ENCODE measurements at places on chromosomes 16 and 17.

DNA sequence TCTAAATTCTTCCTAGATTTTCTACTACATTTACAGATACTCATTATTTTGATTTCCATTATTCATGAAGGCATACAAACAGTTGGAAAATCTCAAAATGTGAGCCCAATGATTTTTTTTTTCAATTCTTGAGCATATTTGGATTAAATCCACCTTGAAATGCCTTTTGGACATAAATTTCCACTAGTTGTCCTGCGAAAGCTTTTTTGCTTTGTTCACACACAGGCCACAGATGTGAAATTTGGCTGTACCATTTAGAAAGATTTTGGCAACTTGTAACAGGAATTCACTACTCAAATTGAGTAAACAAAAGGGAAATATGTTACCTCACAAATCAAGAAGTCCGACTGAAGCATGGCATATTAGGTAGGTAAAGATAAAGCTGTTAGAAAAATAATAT lies 1631.0 kb downstream of the CDH8 start:
- no peak for DNase-seq

- no peak for DNase-seq
Measured at GRCh38 chr17:77327566-77328464, 187.0 kb downstream of the SEC14L1 start.

DNA sequence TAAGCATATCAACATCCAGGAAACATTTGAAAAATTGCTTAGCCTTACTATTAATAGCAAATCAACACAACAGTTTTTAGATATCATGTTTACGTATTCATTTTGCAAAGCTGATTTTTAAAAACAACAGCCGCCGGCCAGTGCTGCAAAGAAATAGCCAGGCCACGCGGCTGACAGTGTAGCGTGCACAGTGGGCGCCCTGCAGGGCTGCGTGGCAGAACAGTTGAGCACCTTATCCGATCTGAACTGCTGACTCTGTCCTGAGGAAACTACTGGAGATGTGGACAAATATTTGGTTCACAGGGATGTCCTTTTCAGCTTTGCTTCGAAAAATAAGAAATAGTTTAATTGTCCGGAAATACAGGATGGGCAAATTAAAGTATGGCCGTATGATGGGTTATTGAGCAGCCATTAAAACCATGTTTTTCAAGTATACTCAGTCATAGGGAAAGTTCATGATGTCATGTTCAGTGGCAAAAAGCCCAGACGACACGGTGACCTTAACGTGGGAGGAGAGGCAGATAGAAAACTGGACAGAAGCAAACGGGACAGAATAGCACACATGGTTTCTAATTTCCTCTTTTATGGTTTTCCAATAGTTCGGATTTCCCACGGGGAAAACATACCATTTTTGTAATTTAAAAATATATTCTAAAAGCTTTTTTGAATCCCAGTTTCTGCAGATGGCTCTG lies 52.4 kb upstream of the ENDOV start:
- DNase-seq = no peak

DNA sequence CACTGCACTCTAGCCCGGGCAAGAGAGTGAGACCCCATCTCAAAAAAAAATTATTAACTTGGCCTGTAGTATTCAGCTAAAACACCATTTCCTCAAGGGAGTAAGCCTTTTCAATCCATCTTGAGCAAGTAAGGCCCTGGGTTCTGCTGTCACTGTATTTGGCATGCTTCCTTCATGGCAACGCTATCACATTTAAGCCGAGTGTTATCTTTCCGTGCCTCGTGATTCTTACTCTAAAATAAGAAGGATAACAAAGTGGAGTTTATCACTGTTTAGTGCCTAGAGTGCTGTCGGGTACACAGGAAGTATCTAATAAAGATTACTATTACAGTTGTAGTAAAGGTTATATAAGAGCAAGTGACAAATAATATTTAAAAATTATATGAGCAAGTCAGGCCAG lies 8.8 kb downstream of the VPS53 start:
- DNase-seq = no peak

DNA sequence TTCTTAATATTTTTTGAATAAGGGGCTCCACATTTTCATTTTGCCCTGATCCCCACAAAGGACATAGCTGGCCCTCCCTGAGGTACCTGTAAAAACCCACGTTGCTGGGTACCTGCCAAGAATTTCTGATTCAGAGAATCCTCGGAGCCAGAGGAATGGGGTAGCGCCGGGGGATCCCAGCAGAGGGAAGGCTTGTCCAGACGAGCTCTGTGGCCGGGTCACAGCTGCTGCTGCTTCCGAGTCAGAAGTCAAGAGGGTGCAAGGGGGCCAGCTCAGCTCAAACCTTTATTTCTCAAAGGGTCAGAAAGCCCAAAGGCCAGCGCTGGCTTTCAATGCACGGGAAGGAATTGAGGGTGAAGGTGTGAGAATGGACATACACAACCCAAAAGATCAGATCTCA lies 68.9 kb upstream of the SDK2 start:
- no peak for DNase-seq

DNA sequence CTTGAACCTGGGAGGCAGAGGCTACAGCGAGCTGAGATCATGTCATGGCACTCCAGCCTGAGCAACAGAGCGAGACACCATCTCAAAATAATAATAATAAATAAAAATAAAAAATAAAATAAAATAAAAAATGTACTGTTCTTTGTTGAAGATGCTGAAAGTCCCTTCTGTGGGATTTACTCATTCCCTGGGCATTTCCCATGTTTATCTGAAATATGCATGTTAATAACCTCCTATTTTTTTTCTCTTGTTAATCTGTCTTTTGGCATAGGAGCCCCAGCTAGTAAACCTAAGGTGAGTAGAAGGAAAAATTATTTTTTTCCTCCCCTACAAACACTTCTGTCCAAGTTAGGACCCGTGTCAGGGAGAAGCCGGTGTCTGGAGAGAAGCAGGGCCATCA lies 34.4 kb downstream of the TMEM92 start:
- DNase-seq = no peak

DNA sequence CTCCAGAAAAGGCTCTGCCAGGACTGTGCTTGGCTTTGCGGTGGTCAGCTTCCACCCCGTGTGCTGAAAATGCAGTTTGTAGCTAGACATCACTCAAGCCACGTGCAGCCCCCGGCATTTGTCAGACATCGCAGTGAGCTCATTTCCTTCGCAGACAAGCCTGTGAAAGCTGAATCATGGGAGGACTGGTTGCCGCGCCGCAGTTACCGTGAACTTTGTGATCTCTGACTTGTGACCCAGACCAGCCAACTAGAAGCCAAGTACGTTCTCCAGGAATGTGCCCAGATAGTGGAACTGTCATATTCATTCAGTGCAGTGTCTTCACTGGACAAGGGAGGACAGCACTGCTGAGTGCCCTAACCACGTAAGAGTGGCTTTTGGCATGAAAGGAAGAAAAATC lies 58.1 kb downstream of the NDE1 start:
- no peak for DNase-seq

- DNase-seq = no peak
Measured at GRCh38 chr16:49701065-49701685, 154.7 kb downstream of the ZNF423 start.

GRCh38 chr16:72876981-72877373 lies 171.0 kb downstream of the ZFHX3 start:
- DNase-seq = no peak

GRCh38 chr16:70803319-70803718 lies 2.4 kb upstream of the VAC14 start:
- DNase-seq = no peak

- DNase-seq = no peak
Measured at GRCh38 chr17:35627417-35627816, 40.3 kb downstream of the AP2B1 start.

DNA sequence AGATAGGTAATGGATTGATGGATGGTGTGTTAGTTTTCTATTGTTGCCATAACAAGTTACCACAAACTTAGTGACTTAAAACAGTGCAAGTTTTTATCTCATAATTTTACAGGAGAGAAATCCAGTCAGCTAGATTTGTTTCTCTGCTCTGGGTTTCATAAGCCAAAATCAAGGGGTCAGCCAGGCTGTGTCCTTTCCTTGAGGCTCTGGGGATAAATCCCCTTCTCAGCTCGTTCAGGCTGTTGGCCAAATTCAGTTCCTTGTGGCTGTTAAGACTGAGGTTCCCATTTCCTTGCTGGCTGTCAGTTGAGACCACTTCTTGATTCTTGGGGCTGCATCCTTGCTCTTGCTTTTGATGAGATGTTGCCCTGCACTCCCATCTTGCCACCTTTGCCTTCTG lies 204.9 kb upstream of the CDH13 start:
- no peak for DNase-seq
